ENCODE measurements at places on chromosomes 13 and 19.

GRCh38 chr19:49749771-49750170 lies 13.3 kb downstream of the TSKS start:
- no peak for DNase-seq

DNA sequence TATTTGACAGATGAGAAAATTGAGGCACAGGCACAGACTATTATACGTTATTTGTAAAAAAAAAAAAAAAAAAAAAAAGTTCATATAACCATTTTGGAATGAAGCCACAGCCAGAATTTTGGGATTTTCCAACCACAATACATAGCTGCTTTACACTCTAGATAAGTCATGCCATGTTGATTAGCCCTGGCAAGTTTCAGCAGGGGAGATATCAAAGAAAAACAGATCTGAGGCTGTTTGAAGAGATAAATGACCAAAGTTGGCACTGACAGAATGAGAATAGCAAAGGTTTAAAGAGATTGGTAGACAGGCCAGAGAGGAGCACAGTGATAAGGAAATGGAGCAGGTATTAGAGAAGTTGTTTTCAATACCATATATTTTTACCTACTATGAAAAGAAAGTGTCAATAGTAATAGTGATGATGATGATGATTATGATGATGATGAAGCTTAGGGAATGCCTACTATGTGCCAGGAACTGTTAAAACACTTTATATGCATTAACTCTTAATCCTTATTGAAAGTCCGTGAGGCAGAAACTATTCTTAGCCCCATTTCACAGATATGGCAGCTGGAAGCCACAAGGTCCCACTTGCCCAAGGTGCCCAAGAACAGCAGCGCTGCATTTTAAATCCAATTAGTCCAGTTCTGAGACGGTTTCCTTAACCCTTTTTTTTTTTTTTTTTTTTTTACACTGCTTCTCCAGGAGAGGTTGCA lies 105.5 kb downstream of the MBNL2 start:
- DNase-seq = peak; percentile 86

GRCh38 chr13:51167393-51168191 lies 54.6 kb upstream of the FAM124A start:
- no peak for DNase-seq

DNA sequence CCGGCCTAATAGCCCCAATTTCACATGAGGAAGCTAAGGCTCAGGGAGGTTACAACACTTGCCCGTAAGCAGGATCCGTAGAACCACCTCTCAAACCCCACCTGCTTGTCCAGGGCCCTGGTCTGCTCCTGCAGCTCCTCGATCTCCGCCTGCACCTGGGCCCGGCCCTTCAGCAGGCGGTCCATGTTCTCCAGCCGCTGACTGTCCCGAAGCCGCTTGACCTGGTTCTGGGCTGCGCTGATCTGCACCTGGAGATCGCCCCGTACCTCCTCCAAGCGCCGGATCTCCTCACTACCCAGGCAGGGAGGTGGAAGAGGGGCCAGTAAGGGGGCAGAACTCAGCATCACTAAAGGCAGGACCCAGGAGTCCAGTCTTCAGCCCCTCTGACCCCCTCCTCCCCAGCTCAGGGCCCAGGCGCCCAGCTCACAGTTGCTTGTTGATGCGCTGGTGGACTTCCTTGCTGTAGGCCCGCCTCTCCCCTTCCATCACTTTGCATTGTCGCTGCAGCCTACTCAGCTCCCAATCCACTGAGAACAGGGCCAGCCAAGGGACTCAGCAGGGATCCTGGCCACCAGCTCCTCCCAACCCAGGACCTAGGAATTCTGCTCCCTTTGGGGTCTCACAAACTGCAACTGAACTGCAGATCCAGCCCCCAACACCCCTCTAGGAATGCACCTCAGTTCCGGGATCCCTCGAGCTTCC lies 6.9 kb upstream of the EMP3 start:
- DNase-seq = no peak

- DNase-seq = no peak
These were observed 33.6 kb downstream of the AKAP11 start for GRCh38 chr13:42305503-42305902.

DNA sequence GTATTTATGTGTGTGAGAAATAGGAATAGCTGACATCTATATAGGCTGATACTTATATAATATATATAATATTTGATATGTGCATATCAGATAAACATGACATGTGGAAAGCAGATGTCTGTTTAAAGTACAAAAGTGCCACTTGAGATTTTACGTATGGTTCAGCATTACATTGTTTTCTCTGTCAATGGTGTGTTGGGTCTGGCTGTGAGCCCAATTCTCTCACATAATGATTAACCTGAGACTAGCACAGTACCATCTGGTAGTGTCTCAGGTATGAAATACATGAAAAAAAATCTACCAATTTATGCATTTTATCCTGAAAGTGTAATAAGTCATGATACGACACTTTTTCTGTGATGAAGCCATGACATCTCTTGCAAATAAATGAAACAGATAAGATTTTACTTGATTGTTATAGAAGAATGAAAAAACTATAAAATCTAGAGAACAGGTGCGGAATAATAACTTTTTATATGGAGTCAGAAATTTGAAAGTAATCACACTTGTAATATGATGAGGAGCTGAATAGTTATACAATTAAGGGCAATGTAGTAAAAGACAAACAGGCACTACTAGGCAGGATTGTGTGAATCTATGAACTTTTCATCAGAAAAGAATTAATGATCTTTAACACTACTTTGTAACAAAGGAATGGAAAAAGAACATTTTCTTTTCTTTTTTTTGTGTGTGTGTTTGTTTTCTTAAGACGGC lies 1405.0 kb downstream of the OLFM4 start:
- DNase-seq = no peak

DNA sequence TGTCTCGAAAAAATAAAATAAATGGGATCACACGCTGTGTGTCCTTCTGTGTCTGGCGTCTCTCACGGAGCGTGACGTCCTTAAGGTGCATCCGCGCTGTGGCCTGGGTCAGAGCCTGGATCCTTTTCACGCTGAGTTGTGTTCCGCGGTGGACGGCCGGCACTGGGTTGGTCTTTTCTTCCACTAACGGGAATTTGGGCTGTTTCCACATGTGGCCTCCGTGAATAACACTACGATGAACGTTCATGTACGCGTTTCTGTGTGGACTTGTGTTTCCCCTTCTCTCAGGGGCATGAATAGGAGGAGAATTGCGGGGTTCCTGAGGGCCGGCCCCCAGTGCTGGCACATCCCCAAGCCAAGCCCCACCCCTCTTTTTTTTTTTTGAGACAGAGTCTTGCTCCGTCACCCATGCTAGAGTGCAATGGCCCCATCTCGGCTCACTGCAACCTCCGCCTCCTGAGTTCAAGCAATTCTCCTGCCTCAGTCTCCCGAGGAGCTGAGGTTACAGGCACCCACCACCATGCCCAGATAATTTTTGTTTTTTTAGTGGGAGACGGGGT lies 6.2 kb upstream of the PTBP1 start:
- no peak for DNase-seq

DNA sequence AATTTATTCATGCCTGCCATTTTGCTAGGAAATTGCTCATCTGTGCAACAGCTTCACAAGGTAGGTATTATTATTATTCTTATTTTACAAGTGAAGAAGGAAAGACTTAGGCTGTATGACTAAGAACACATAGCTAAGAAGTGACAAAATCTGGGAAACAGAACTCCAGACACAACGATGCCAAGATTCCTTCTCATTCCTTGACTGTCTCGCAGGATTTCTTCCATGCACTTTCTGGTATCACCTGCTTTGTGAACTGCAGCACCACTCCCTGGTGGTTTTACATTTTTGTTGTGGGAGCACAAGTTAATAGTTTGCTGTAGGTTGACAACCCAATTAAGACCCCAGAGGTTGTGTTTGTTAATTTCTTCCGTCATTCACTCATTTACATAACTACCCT lies 188.5 kb downstream of the LACC1 start:
- peak; percentile 64 for DNase-seq

- DNase-seq = no peak
These were observed 97.0 kb downstream of the ABCC4 start for GRCh38 chr13:95204231-95204765.

DNA sequence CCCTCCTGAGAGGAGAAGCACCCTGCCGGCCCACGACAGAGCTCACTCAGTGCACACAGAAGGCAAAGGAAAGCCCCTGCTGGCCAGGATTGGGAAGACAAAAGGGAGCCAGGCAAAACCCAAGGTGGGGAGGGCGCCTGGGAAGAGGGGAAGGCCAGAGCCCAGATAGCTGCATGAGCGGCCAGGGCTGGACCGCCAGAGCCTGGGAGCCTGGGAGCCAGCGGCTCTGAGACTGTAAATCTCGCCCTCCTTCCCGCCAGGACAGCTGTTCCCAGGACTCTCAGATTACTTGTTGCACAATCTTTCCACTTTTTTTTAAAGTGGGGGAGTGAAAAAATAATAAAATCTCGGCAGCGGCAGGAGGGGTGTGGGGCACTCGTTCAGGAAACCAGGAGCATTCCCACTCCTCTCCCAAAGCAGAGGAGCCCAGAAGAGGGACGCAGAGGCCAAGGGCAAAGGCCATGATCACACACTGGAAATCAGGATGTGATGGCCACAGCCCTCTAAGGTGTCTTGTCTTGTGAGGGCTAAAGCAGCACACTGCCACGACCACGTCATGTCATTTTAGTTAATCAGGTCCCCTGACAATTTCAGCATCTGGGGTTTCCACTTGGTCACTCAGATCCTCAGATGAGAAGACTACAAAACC lies 19.6 kb upstream of the EPHX3 start:
- peak; percentile 98 for DNase-seq

DNA sequence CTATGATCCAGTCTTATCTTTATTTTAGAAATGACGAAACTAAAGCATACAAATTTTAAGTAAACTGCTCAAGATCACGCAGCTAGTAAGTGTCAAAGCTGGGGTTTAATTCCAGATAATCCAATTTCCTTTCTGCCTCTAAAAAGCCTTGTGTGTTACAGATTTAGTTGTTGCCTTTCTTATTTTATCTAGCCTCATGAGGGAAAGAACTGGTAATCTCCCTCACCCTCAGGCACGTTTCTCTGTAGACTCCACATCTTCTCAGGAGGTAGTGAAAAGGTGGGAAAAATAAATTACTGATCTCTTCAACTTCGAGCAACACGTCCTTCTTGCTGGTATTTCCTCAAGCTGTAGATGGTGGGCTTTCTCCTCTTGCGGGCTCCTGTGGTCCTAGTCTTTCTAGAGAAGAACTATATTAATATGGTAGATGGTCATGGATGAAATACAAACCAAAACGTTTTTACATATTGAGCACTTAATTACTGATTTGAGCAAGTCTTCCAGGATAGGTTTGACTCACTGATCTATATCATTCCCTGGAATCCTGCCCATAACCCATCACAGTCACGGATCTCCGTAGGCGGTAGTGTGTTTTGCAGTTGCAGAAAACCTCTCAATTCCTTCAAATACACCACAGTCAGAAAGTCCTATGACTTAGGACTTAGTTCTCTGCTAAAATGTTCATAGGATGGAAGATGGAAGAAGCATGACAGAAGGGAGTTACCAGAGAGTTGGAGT lies 519.5 kb downstream of the DCT start:
- DNase-seq = no peak

DNA sequence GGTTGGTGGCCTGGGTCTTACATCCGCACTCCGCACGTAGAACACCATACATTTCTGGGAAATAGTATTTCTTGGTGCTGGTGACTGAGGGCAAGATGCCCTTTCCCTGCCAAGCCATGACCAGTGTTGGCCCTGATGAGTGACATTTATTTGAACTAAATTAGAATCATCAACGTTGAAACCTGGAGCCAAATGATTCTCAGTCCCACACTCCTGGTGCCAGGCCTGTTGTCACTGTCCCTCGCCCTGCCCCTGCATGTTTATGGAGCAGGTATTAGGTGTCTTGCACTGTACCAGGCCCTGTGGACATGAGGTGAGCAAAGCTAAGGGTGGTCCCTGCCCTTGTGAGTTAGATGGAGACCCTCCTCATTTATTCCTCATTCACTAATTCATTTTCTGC lies 5.8 kb downstream of the CHST8 start:
- no peak for DNase-seq

DNA sequence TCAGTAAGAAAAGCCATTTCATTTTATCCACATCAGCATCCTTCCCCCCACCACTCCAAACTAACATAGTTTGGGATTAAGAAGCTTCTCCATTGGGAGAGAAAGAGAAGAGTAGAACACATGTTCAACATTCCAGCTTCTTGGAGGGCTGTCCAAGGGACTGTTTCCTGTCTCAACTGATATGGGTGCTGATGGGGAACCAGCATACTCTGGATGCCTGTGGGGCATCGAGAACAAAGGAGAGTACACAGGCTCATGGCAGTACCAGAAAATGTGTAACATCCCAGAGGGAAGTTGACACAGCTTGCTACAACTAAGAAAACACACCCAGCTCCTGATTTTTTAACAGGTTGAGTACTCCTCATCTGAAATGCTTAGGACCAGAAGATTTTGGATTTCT lies 24.7 kb downstream of the SUCLA2 start:
- peak; percentile 26 for DNase-seq

DNA sequence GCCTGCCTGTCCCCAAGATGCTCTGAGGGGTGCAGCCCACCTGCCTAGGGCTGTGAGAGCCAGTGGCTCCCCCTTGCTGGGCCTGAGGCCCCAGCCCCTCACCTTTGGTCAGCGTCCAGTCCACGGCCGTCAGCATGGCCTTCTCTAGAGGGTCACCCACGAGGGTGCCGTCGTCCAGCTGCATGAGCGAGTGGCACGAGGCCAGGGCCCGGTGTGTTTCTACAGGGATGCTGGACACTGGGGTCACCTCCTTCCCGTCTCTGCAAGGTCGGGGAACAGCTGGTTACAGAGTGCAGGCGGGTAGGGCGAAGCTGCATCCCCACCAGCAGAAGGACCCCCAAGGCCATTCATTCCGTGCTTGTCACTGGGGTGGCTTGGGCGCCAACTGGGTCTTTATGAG lies 9.0 kb downstream of the ATP13A1 start:
- DNase-seq = no peak

DNA sequence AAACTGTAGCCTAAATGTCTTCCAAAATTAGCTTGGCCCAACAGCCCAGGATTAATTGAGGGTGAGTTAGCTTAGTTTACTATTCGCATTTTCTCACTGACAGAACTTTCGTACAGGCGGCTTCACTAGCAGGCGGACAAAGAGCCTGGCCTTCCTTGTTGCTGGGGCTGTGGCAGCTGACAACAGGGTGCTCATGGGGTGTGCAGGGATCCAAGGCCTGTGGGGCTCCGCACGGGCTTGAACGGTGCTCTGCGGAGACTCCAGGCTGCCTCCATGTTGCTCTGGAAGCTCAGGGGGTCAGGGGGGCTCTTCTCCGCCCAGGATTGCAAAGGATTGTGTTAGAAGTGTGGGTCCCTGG lies 36.3 kb upstream of the DPRX start:
- DNase-seq = no peak

GRCh38 chr19:17703824-17704463 lies 15.3 kb upstream of the MAP1S start:
- DNase-seq = peak; percentile 45

DNA sequence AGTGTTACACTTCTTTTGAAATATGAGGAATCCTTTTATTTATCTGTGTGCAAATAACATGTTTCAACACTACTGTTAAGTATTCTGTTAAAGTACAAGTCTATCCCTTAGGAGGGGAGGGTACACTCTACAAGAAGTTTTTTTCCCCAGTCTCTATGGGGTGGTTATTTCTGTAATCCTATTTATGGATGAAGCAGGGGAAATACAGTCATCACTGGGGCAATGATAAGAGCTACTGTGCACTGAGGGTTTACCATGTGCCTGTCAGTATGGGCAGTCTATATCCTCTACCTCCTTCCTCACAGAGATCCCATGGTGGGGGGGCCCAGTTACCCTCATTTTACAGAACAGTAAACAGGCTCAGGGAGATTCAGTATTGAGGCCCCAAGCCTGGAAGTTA lies 16.6 kb upstream of the TRIM13 start:
- no peak for DNase-seq

Data from fibroblast of the aortic adventitia (primary cell).